ENCODE measurements at places on chromosomes 2 and 18. TPM values are rescaled to one million over a fixed set of nuclear protein-coding genes. Genes with fewer than 3 reads are reported as not detected.

Gene IL37
- not detected for total RNA-seq

Gene KYNU
- 1.0 TPM for total RNA-seq

Gene ANTXR1
- total RNA-seq = 24.5 TPM

Gene COL4A4
- total RNA-seq = 0.15 TPM

Gene LOXHD1
- total RNA-seq = not detected

Gene TAF1B
- 10.3 TPM for total RNA-seq

Gene SLC4A3
- 1.3 TPM for total RNA-seq

Gene CPLX4
- not detected for total RNA-seq

Gene SCYGR4
- total RNA-seq = not detected

Gene GULP1
- total RNA-seq = 27.9 TPM

Gene RAB17
- under 0.01 TPM for total RNA-seq

Gene CD8B2
- not detected for total RNA-seq

Gene DES
- 5.0 TPM for total RNA-seq

Gene MRPL19
- 40.0 TPM for total RNA-seq

Gene RFX8
- 4.2 TPM for total RNA-seq

Gene BCL11A
- total RNA-seq = 0.15 TPM

Gene LBH
- total RNA-seq = 6.7 TPM

Gene EPB41L3
- 36.8 TPM for total RNA-seq

Gene ARHGAP28
- total RNA-seq = 7.4 TPM

Gene LIMS4
- total RNA-seq = not detected

Gene COL6A3
- 614 TPM for total RNA-seq

Gene SFXN5
- total RNA-seq = 6.9 TPM

Gene CMPK2
- total RNA-seq = 0.30 TPM

Gene CLK1
- 24.5 TPM for total RNA-seq

Gene ADD2
- under 0.01 TPM for total RNA-seq

Gene SLC38A11
- total RNA-seq = not detected

Gene OSR1
- total RNA-seq = 22.9 TPM

Gene LIPG
- total RNA-seq = 13.7 TPM

Gene NT5DC4
- total RNA-seq = not detected

Gene IL1B
- total RNA-seq = 0.45 TPM

Gene INPP4A
- 10.6 TPM for total RNA-seq

Gene COLEC12
- 14.8 TPM for total RNA-seq

Gene PLCL1
- 0.17 TPM for total RNA-seq

Gene DPYSL5
- not detected for total RNA-seq

Gene NIFK
- 21.9 TPM for total RNA-seq

Gene CCDC102B
- total RNA-seq = 5.4 TPM

Gene KDM3A
- total RNA-seq = 7.2 TPM

Gene CFAP65
- total RNA-seq = not detected

Gene MOCOS
- total RNA-seq = 6.4 TPM

Gene PIEZO2
- 1.3 TPM for total RNA-seq

Gene ACAA2
- 31.3 TPM for total RNA-seq

Gene CHRND
- not detected for total RNA-seq

Gene FOXI3
- not detected for total RNA-seq

Gene SLC14A1
- total RNA-seq = 4.5 TPM

Gene ZNF514
- total RNA-seq = 5.5 TPM

Gene OR6B2
- total RNA-seq = not detected

Gene SPDYA
- 0.17 TPM for total RNA-seq

Gene IMMT
- 81.5 TPM for total RNA-seq

Gene SESTD1
- 12.3 TPM for total RNA-seq

Gene STON1
- 5.8 TPM for total RNA-seq

Gene ZNF396
- 0.67 TPM for total RNA-seq

Gene WDR33
- 14.6 TPM for total RNA-seq

Gene MERTK
- 0.74 TPM for total RNA-seq

Gene RND3
- total RNA-seq = 42.9 TPM

Gene AGXT
- total RNA-seq = not detected
